ENCODE measurements at places on chromosomes 4 and X. TPM values are rescaled to one million over a fixed set of nuclear protein-coding genes. Genes with fewer than 3 reads are reported as not detected.

The SUPT20HL1 gene
- 0.07 TPM for polyA plus RNA-seq

The EDNRA gene
- polyA plus RNA-seq = 124 TPM

The PHEX gene
- polyA plus RNA-seq = 7.9 TPM

The SYN1 gene
- 5.3 TPM for polyA plus RNA-seq

The CDKN2AIP gene
- polyA plus RNA-seq = 27.2 TPM

The SYP gene
- polyA plus RNA-seq = 4.2 TPM

The TCEAL2 gene
- 1.2 TPM for polyA plus RNA-seq

The SH2D1A gene
- polyA plus RNA-seq = 0.43 TPM

The SH3D19 gene
- 59.8 TPM for polyA plus RNA-seq

The SEC24D gene
- 43.7 TPM for polyA plus RNA-seq

The ADRA2C gene
- 0.63 TPM for polyA plus RNA-seq

The ATP1B4 gene
- polyA plus RNA-seq = 0.04 TPM

The PAGE5 gene
- polyA plus RNA-seq = not detected

The PAGE2 gene
- polyA plus RNA-seq = not detected

The CFAP47 gene
- polyA plus RNA-seq = 2.8 TPM
